ENCODE measurements at places on chromosomes 7 and 10.
A peak's percentile ranks its signal among the peaks of the same experiment; 100 is the strongest.

DNA sequence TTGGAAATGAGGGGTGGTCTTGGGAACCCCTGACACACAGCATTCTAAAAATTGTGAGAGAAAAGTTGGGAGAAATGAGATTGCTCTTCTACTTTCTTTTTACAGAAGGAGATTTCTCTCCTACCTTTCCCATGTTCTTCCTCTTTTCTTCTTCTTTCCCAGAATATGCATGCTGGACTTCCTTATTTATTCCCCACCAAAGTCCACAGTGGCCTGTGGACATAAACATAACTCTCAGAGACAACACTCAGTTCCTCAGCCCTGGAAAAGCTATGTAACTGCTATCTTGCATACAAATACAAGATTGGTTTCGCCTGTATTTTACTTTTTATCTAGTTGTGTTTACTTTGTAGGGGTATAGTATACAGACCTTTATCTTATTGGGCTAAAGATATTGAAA, 54.6 kb upstream of the C1GALT1 start:
- DNase-seq: no peak

DNA sequence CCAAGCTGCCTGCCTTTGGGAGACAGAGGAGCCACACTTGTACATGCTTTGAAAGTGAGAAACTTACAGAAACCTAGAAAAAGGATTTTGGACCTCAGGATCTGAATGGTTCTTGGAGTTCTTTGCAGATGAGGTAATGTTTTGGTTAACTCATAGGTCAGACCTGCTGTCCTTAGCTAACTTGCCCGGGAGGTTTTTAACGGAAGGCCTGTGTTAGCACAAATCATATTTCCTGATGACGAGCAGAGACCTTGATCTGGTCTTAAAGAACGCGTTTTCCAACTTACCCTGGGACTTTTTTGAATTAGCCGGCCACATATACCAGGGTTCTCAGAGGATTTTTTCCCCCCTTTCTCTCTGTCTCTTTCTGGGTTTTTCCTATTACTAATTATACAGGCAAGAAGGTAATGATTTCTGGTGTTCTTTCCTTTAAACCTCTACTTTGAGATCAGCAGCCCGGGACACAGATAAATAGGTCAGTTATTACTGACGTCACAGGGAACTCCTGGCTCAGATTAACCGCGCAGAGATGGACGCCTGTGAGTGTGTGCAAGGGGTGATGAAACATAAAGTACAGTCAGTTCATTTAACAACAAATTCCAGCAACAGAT, 101.7 kb upstream of the KLF6 start:
- DNase-seq: peak; percentile 78

- DNase-seq: no peak
Measured at GRCh38 chr10:76255241-76255640, 823.8 kb downstream of the LRMDA start.

GRCh38 chr10:4635883-4636282, 190.1 kb upstream of the AKR1E2 start:
- no peak for DNase-seq

All from AG04450 (cell line).